CD8-positive, alpha-beta T cell (primary cell): ENCODE measurements at places on chromosomes 6 and 20. TPM values are rescaled to one million over a fixed set of nuclear protein-coding genes. Genes with fewer than 3 reads are reported as not detected.

UBE2J1 gene
- 37.5 TPM for total RNA-seq

FYN gene
- 479 TPM for total RNA-seq

DNA sequence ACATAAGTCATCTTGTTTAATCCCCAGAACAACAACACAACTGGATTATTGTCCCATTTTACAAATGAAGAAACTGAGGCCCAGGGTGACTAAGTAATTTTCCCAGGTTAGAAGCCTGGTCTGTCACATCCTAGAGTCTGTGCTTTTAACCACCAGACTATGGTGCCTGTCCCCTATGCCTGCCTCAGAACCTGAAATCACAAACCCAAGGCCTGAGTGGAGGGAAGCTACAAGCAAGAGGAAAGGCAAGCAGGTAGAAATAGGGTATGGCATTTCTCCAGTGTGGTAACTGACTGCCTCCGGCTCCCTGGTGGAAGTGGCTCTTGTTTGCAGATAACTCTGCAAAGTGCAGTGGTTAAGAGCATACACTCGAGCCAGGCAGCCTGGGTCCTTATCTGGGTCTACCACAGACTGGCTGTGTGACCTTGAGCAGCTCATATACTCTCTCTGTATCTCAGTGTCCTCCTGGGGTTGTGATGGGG lies 2.5 kb downstream of the TMEM63B start:
- DNase-seq, result no peak

SLC22A16 gene
- not detected for total RNA-seq

DNA sequence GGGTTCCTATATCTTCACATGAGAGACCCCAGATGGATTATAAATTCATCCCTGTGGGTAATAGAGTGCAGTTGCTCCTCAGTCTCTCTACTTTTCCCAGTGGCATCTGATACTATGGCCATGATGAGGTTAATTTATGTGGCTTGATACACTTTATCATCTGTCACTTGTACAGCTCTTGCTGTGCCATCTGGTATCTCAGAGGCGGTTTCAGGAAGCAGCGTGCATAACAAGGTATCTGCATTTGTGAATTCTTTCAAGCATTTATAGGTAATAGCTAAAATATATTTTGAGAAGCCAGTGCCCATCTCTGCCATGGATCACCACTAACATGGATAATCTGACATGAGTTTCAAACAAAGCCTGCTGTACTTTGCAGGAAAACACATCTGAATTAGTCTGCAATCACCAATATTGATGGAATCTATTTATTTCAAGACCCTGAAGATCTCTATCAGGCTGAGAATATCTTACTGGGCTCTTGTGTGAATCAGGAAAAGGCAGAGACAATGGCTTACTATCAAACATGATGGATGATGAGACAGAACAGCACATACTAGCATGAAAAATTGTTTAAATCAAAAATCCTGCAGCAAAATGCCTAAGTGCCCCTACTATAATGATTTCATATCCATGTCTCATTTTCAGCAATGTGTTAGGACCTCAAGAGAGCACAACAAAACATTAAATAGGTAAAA lies 548.7 kb upstream of the MAP3K7 start:
- DNase-seq, result no peak

DNA sequence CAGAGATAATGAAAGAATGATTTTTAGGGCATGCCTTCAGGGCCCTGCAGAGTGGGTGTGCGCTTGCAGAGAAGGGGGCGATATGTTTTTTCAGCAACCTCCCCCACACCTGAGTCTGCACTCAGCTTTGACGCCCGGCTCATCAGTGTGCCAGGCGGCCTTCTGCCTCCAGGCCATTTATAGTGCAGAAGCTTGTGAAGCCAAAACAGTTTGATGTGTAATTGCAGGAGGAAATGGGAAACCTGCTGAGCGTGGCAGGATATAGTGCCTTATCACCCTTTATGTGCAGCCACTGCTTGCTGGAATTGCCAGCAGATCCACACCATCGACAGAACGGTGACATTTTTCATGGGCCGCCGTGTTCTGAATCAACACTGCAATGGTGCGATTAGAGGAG lies 178.2 kb downstream of the CDH4 start:
- no peak for DNase-seq

SLC35D3 gene
- not detected for total RNA-seq
